ENCODE measurements at places on chromosomes 7 and 10. TPM values are rescaled to one million over a fixed set of nuclear protein-coding genes. Genes with fewer than 3 reads are reported as not detected.

Gene NUDT13
- 1.3 TPM for total RNA-seq

Gene GLUD1
- 167 TPM for total RNA-seq

Gene PTF1A
- not detected for total RNA-seq

- peak; percentile 37 for DNase-seq
These were observed 87.7 kb upstream of the PRKCQ start for GRCh38 chr10:6667679-6668270.

GRCh38 chr10:132942101-132943057 lies at the start of gene CFAP46:
TSS of gene CFAP46 (minus strand) at chr10:132942570. CDS start at chr10:132942484, 86 bp downstream.
- DNase-seq, result no peak

- DNase-seq, result no peak
These were observed 46.1 kb downstream of the CYTH3 start for GRCh38 chr7:6226194-6226799.

GRCh38 chr7:22116451-22117030 lies 170.8 kb upstream of the CDCA7L start:
- no peak for DNase-seq

- DNase-seq, result no peak
These were observed 19.9 kb upstream of the GPR141 start for GRCh38 chr7:37663693-37664092.

DNA sequence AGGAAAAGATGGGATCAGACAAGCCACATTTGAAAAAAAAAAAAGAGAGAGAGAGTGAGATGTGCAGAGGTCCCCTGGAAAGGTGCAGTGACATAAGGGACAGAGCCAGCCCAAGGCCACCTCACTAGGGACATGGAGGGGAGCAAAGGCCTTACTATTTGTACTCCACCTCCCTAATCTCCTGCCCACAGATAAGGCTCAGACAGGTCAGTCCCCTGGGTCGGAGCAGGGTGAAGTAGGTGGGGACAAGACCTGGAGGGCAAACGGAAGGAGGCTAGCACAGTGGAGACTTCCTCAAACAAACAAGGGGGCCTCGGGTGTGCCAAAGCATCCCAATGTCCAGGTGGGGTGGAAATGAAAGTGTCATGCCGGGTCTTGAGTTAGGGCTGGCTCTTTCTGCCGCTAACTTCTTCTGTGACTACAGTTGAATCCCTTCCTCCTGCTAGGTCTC lies 7.0 kb downstream of the PRF1 start:
- no peak for DNase-seq

GRCh38 chr10:35907548-35907947 lies 265.5 kb upstream of the FZD8 start:
- DNase-seq, result no peak

DNA sequence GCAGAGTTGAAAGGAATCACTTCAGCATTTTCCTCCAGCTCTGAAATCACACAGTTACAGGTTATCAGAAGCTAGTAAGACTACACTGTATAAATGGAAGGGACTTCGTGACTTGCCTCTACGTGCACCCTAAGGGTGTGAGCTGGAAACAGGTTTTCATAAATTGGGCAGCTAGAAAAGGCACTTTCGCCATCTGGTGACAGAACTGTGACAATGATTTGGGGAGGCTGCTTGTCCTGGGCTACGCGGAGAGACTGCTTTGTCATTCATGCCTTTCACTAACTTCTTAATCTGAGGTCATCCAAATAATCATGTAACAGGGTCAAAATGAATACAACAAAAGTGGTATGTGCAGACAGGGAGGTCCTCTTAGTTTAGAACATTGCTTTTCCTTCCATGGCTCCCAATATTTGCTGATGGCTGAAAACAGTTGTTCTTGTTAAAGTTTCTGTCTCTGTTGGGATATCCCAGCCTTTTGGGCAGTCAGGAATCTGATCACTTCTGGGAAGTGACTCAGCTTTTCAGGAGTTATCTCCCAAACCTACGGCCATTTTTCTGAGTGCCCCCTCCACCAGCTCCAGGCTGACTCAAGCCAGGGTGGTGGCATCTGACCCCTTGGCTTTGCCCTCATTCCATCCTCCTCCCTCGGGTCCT lies 17.8 kb downstream of the VWC2 start:
- DNase-seq, result no peak

GRCh38 chr7:75711076-75711475 lies 27.7 kb downstream of the HIP1 start:
- no peak for DNase-seq

DNA sequence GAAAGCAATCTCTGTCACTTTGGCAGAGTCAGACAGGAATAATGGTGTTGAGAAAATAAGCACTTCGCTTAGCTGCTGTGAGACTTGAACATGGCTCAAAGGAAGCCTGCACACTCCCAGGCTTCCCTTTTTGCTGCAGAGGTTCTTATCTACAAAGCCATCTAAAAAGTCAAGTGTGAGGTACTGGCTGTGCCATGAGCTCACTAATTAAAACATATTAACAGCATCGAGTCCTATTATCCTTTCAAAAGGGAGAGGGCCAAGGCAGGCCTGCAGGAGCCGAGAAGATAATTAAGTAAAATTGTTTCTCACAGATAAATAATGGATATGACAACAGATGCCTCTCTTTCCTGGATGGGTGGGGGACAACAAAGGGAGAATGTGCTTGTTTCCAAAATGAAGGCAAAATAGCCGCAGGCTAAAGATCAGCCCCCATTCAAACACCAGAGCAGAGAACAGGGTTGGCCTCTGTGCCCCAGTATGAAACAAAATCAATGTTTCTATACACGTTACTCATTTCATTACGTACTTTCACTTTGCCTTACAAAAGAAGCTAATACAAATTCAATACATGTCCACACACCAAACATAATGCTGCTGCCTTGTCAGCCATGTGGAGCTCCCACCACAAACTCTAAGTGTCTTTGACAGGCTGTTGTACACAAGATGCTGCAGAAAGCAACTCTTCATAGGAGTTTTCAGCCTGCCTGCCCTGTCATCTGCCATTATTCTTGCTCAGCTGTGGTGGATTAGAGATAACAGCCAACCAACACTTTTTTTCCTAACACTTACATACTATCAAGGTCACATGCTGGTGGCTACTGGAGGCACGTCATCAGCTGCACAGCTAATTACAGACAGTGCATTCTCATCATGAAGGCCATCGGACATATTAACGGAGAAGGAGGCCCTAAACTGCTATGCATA lies 55.3 kb downstream of the ELAPOR2 start:
- no peak for DNase-seq

GRCh38 chr7:36677769-36678437 lies 46.4 kb downstream of the AOAH start:
- no peak for DNase-seq

DNA sequence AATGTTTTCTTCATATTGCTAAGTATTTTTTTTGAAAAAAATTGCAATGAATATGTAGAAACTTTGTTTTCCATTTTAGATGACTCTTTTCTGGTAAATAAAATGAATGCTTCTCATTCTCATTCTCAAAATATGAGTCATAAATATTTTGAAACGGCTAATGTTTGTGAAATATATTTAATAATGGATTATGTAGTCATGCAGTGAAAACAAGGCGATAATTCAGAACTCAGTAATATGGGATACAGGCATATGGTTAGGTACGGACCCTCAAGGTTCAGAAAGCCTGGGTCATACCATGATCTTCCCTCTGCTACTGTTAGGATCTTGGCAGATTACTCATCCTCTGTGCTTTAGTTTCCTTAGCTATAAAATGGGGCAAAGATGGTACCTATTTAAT lies 46.2 kb upstream of the SLC39A12 start:
- no peak for DNase-seq

DNA sequence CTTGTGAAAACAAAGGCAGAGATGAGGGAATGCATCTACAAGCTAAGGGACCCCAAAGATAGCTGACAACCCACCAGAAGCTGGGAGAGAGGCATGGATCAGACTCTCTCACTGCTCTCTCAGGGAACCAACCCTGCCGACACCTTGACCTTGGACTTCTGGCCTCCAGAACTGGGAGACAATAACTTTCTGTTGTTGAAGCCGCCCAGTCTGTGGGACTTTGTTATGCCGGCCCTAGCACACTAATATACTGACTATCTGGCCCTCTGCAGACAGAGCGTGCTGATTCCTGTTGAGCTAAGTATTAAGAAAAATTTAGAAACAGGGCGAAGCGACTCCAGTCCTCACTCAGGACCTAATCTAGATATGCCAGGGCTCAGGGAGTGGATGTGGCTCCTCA lies 144.3 kb upstream of the TCF7L2 start:
- DNase-seq, result no peak

DNA sequence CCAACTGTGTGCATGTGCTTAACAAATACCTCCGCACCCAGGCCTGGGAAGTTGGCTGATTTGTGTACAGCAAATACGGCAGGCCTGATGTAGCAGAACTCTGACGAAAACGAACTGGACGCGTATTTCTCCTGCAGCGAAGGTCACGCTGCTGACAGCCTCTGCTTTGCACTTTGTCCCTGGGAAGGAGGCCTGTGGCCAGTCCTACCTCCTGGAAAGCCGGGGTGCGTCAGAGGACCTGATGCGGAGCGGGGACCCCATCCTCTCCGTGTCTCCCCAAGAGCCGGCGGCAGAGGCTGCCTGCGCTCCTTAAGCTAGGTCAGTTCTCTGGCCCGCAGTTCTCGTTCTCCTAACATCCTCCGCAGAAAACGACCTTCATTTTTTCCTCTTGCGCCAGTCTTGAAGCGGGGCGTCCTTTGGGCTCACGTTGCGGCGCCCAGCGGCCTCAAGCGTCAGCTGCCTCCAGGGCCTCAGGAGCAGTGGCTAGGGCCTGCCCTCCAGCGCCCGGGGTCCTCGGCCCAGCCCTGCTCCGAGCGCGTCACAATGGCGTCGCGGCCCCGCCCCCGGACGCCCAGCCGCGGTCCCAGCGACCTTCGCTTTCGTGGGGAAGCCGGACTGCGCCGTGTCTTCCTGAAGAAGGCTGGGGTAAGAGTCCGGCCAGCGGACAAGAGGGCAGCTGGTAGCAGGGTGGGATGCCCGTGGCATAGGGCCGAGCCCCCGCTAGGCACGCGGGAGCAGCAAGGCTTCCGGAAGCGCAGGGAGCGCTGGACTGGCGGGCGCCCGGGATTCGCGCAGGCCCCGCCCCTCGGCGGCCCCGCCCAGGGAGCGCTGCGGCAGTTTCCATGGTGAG lies at the start of gene ZNF487:
ZNF487 (plus strand) TSS at position 821 of the 850 bp plus-strand sequence. CDS start 38,703 bp downstream, outside the sequence.
- peak; percentile 90 for DNase-seq

GRCh38 chr10:23324351-23324750 lies 20.2 kb downstream of the C10orf67 start:
- no peak for DNase-seq

- DNase-seq, result no peak
These were observed 2.4 kb downstream of the ADCK2 start for GRCh38 chr7:140674899-140675701.

DNA sequence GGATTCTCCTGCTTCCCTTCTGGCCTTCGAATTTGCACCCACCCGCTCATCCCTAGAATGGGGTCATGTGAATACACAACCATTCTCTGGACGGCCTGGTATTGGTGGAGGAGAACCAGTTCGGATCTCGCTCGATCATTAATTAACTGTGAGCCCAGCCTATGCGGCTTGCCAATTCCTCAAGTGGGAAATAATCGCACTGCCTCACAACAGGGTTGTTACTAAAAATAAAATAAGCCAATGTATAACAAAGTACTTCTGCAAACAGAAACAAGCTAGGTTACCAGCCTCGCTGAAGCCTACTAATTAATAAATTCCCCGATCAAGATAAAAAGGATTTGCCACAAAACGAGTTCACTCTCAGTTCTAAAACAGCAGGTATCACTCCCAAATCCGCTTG lies 16.2 kb downstream of the CTBP2 start:
- no peak for DNase-seq

GRCh38 chr10:112585126-112585525 lies 138.1 kb downstream of the VTI1A start:
- DNase-seq, result peak; percentile 75
